Lung (tissue), 17 donors: ENCODE measurements at places on chromosomes 5 and 9.

- H3K27me3 ChIP-seq, result no peaks in the 10 kb centered on the region
- H3K27ac ChIP-seq, result no peak overlapping the region
- no peak overlapping the region for H3K4me3 ChIP-seq
- H3K4me1 ChIP-seq, result peaks cover 2% of the 10 kb centered on the region
- no peak for DNase-seq
Measured at GRCh38 chr9:38682713-38683112, 37.2 kb downstream of the FAM240B start.

GRCh38 chr9:5231212-5231611 is at the start of gene INSL4:
Gene INSL4 (plus strand): TSS chr9:5231419. CDS start chr9:5231524, 105 bp downstream.
- no peak within 1 kb of the TSS for H3K27ac ChIP-seq
- H3K36me3 ChIP-seq, result no peaks in the 10 kb centered on the region
- H3K4me3 ChIP-seq, result no peak within 1 kb of the TSS
- no peaks in the 10 kb centered on the region for H3K27me3 ChIP-seq
- DNase-seq, result no peak

DNA sequence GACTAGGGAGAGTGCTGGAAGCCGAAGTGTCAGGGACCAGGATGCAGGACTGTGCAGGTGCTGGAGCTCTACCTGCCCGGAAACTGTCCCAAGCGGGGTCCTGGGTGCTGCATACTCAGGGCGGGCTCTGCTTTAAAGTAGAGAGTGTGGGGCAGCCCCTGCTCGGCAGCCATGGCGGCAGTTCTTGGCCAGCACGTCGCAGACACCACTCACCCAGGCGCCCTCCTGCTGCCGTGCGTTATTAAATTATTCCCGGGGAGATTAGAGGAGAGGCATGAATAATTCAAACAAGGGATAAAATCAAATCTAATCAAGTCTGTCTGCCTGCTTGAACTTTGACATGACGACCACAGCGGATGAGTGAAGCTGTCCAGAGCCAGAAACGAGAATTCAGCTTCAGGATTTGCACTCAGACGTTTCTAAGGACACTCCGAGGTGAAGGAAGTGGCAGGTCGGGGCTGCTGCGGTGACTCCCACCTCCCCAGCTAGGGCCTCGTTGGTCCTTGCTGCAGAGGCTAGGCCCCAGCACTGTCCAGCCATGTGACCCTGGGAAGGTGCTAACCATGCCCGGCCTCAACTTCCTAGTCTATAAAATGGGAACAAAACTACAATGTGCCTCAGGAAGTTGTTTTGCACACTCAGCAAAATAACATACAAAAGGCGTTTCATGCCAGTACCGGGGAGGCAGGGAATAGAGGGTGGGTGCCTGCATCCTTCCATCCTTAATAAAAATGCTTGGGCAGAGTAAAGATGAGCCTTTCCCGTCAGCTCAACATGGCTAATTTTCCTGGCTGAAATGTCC is 91.3 kb upstream of the ADAMTS2 start:
- no peaks in the 10 kb centered on the region for H3K36me3 ChIP-seq
- DNase-seq, result no peak
- H3K4me1 ChIP-seq, result peaks cover 6% of the 10 kb centered on the region

DNA sequence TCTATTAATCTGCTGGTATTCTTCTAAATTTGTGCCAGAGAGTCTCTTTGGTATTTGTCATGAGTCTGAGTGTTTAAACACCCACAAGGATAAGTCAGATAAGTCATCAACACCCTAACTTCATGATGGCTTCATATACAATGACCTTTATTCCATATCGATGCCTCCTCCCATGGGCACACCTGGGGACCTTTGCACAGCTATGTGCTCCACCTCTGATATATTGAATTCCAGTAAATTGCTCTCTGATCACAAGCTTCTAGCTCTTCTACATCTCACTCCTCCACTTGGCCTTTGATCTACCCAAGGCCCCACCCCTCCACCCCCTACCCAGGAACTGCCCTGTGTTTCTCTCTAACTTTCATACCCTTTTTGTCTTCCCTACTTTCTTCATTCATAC is 102.7 kb upstream of the MIER3 start:
- no peaks in the 10 kb centered on the region for H3K27me3 ChIP-seq
- no peaks in the 10 kb centered on the region for H3K36me3 ChIP-seq
